ENCODE measurements at places on chromosomes 4 and X. TPM values are rescaled to one million over a fixed set of nuclear protein-coding genes. Genes with fewer than 3 reads are reported as not detected.

The HSFX1 gene
- 0.61 TPM for total RNA-seq

The TAB3 gene
- 21.7 TPM for total RNA-seq

The IQCM gene
- not detected for total RNA-seq

The SLITRK2 gene
- not detected for total RNA-seq

The GAGE12E gene
- not detected for total RNA-seq
